ENCODE measurements at places on chromosomes 3 and 15.

GRCh38 chr15:86879250-86880229 is 799.9 kb downstream of the AGBL1 start:
- DNase-seq: no peak

- DNase-seq: no peak
Measured at GRCh38 chr3:115588201-115589115, 34.9 kb upstream of the GAP43 start.

- DNase-seq: no peak
Measured at GRCh38 chr15:65525622-65526021, 4.6 kb upstream of the HACD3 start.

GRCh38 chr3:134933997-134934396 is 138.9 kb downstream of the EPHB1 start:
- no peak for DNase-seq

GRCh38 chr15:49148298-49148697 is 7.1 kb downstream of the COPS2 start:
- DNase-seq: no peak

DNA sequence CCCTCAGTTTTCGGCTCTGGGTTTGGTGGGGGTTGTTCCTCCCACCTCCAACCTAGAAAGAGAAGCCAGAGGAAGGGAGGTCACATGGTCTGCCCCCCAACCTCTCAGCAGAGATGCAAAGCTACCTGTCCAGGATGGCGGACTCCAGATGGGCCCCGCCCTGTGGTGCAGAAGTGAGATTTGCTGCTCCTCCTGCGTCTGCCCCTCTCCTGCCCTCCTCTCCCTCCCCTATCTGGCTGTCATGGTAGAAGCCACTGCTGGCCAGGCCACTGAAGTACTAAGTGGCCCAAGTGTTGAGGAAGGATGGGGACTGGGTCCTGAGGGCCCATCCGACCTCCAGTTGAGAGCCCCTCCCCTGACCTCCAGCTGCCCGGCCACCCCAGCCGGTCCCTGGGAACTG is 2.1 kb upstream of the SEMA3B start:
- DNase-seq: no peak

DNA sequence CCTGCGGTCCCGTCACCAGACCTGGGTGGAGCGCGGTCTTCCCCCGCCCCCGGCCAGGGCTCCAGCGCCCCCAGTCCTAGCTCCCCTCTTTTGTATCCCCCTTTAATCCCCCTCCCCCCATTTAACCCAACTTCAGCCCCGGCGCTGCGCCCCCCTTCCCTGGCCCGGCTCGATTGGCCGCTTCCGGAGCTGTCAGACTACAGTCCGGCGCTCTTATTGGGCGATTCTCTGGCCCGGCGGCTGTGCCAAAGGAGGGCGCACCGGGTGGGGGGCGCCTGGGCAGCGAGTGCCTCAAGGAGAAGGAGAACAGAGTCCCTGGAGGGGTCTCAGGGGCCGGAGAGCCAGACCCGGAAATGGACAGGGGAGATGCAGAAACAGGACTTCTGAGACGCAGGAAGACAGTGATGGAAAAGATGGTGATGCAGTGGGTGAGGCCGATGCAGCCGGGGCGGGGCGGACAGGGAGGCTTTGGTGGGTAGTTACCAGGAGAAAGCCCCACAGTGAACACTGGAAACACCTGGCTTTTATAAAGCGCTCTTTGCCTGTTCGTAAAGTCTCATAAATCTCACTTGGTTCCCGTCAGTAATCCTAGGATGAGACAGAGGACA is 1.2 kb upstream of the ADCY5 start:
- DNase-seq: peak; percentile 77

DNA sequence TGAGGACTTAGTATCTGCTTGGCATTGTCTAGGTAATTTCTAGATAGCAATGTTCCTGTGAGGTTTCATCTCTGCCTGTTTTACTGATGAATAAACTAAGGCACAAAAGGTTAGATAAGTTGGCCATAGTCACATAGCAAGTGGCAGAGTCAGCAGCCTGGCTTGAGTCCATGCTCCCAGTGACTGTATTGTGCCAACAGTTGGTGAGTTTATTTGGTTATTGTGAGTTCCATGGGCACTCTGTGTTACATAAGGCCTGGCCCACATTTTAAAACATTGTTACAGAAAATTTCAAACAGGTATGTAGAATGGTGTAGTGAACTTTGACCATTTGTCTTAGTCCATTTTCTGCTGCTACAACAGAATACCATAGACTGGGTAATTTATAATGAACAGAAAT is 15.2 kb downstream of the MCM2 start:
- peak; percentile 45 for DNase-seq

GRCh38 chr3:73509816-73510215 is 114.9 kb downstream of the PDZRN3 start:
- no peak for DNase-seq

GRCh38 chr3:56911363-56911762 is 109.6 kb upstream of the ARHGEF3 start:
- DNase-seq: no peak

DNA sequence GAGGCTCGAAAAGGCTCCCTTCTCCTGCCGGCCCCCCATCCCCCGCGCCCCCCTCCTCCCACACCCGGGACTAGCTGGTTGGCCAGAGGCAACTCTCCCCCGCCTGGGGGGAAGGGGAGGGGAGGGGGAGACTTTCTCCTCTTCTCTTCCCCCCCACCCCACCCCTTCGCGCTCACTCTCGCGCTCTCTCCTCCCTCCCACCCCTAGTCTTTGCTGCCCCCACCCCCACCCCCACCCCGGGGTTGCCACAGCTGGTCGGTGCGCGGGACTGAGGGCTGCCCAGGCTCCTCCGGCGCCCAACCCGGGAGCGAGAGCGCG is 710 bp downstream of the MECOM start:
- DNase-seq: no peak

DNA sequence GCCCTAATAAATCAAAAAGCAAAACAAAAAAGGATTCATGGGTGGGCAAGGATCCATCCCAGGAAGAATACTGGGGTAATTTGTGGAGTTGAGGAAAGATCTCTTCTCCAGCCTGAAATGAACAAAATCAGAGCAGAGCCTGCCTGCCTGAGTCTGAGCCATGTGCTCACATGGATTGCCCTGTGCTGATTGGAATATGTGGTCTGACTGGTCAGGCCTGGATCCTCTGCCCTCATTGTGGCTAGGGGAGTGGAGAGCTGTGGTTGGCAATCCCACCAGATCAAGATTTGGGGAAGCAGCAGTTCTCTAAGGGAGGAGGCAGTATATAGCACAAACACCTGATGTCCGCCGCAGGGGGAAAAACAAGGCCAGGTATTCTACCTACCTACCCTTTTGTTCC is 6.8 kb upstream of the NUDT16 start:
- no peak for DNase-seq

Measured in upper lobe of left lung (tissue), 6 donors.